Stimulated activated CD4-positive, alpha-beta T cell treated with anti-CD3 and anti-CD28 coated beads, Interleukin-4, amount 100 ng/mL, for 24 hours (primary cell): ENCODE measurements at places on chromosomes 11 and 22.

DNA sequence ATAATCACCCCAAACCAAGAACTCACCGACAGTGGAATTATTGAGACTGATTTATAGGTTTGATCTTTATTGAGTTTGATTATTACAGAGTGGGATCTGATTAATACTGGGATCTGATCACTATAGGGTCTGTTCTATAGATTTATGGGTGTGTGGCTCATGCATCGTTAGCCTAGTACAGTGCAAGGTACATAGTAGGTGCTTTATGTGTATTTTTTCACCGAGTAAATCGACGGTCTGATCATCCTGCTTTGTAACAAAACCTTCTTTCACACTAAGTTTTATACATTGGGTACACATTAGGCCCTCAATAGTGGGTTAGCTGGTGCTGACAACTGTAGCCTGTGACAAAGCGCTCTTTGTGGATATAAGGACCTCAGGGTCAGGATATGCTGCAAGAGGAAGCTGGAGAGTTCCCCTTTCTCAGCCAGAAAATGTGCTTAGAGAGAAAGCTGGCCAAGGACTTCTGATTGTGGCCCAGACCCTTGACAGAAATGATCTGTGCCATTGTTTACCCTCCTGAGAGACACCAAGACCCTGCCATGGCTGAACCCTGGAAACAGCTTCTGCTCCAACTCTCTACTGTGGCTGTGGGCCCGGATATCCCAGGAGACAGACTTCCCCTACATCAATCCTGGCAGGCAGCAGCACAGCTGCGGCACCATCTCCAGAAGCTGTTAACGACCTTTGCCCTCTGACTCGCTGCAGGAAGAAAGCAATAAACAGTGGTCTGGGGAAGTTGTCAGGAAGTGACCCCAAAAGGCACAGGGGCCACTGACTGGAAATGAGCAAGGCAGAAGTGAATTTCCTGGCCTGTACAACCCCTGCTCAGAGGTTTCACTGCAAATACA lies 16.1 kb upstream of the TPP1 start:
- no peak for DNase-seq

- DNase-seq: no peak
Measured at GRCh38 chr11:105538588-105538987, 71.3 kb upstream of the GRIA4 start.

DNA sequence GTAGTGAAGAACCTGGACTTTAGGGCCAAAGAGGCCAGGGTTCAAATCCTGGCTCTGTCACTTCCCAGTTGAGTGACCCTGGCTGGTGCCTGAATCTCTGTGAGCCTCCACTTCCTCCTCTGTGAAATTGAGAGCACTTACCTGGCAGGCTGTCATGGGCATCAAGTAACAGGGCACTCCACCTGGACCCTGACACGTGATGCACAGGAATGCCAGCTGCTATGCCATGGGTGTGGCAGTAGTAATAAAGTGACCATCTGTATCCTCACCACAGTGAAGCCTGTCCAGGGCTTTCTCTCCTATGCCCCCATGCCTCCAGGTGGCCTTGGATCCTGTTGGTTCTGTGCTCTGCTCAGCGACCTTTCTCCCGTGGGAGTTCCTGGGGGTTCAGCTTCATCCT lies 29.8 kb upstream of the PPP6R3 start:
- DNase-seq: no peak

DNA sequence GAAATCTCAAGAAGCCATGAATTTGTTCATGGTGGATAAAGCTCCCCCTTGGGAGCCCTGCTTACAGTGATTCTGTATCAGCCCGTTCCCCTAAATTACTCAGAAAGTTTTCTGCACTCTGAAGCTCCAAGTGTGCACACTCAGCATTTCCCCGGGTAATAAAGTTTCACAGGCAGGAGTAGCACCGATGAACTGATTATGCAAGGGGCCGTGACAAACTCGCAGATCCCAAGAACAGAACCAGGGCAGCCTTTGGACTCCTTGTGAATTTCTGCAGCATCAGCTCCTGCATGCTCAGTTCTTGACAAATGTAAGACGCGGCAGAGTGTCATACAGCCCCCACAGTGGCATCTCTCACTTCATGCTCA lies 73.5 kb downstream of the COMMD9 start:
- DNase-seq: no peak

GRCh38 chr22:23419171-23419570 lies 160.9 kb downstream of the IGLL1 start:
- DNase-seq: no peak

DNA sequence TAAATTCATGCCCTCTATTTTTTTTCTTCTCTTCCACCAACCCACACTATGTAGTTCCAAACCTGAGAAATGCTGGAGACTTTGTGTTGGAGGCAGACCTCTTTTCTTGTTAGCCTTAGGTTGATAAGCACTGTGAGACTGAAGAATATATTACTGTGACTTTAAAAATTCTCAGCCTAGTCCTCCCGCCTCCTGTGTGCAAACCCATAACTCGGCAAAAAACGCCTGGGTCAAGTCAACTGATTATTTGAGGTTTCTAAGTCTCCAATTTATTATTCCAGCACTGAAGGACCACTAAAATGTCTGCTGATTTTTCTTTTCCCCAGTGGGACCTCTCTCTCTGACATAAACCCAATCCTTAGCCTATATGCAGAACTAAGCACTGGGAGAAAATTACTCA lies 1946.0 kb upstream of the RAG2 start:
- no peak for DNase-seq

GRCh38 chr11:106176817-106177216 lies 99.4 kb downstream of the AASDHPPT start:
- DNase-seq: no peak

DNA sequence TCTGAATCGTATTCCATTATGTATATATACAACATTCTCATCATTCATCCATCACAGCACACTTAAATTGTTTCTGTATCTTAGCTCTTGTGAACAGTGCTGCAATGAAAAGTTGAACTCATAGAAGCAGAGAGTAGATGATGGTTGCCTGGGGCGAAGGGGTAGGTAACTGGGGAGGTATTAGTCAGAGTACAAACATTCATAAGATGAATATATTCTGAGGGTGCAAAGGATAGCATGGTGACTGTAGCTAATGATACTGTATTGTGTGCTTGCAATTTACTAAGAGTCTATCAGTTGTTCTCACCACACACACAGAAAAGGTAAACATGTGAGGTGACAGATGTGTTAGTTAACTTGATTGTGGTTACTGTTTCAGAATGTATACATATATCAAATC lies 12.6 kb upstream of the RFPL2 start:
- no peak for DNase-seq

- no peak for DNase-seq
Measured at GRCh38 chr11:71221821-71222220, 30.6 kb downstream of the SHANK2 start.

DNA sequence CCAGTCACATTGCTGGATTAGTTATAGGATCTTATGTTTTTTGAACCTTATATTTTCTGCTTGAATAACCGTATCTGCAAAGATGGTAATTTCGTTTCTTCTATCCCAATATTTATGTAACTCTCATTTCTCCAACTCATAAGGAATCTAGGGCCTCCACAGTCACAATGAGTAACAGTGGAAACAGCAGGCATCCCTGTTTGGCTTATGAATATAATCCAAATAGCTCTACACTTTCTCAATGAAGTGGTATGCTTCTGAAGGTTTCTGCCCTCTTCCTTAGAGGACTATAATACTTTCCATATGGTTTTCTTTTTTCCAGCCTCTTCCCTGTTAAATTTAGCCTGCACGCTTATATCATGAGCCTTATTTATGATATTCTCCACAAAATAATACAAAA lies 16.5 kb downstream of the ATP6V1E1 start:
- DNase-seq: no peak

DNA sequence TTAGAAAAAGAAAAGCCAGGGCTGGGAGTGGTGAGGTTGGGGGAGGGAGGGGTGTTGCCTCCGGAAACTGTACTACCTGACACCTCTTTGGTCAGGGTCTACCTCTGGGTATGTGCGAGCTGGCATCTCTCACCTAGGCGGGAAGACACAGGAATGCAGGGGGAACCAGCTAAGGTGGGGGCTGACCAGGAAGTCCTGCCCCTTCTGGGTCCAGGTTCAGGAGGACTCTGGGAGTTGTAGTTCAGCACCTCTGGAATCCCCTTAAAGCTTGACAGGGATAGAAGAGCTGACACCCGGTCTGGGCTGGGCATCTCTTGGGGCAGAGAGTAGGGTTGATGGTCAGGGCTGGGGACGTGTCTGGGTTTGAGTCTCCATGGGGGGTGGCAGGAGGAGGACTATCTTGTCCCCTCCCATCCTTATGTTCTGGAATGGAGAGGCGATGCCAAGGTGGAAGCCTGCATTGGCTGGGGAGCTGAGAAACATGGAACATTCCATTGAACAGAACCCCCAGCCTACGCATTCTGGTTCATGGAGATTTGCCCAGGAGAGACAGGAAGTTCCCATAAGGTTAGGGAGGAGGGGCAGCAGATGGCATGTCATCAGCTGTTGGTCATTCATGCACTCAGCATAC lies 2.1 kb upstream of the KIAA1671 start:
- DNase-seq: no peak

GRCh38 chr11:32586576-32587190 lies 3.1 kb downstream of the EIF3M start:
- DNase-seq: no peak

DNA sequence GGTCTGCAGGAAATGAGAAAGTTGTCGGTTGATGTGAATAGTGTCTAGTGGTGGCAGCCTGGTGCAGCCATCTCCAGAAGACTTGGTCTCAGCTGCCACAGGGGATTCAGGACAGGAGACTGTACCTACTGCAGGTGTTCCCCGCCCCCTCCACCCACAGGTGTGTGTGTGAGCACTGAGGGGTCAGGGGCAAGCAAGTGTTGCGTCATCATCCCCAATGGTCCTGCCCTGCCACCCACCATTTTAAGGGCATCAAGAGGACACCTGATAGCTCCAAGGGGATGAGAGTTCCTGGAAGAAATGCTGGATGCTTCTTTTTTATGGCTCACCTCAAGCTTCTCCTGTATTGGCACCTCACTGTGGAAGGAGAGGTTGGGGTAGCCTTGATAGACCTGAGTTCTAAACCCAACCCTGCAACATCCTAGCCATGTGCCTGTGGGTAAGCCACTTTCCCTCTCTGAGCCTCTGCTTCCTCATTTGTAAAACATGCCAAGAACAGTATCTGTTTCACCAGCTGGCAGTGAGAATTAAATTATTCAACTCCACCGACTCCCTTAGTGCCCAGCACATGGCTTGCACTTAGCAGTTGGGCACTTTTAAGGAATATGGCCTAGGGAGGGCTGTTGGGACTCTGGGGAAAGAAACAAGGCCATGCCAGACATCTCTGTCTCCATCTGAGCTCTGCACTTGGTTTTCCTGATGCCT lies 6.1 kb downstream of the C11orf91 start:
- DNase-seq: no peak

DNA sequence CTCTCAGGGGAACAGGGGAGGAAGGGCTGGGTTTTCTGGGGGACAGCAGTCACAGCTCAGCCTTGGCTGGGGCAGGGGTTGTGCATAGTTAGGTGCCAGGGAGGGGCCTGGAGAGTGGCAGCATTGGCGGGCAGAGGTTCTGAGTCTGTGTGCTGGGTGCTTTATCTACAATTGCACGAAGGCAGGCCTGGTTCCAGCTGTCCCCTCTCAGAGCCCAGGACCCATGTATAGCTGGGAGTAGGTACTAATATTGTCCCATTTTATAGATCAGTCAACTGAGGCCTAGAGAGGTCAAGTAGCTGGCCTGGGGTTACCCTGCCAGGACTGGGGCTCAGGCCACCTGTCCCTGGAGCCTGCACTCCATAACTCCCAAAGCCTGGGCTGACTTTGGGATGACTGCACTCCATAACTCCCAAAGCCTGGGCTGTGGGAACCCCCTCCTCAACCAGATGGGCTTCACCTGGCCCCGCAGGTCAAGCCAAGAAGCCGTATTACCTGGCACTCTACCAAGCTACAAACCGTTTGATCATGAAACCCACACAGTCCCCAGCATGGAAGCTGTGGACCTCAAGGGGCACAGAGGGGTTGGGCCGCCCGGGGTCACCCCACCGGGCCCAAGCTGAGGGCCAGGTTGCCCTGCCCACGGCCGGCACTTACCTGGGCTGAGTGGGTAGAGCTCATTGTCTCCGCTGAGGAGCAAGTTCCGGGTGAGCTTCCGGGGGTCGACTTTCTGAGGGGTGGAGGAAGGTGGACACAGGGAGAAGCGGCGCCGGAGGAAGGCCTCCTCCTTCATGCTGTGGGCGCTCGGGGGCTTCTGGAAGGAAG lies 36.5 kb downstream of the OSBPL5 start:
- DNase-seq: no peak

DNA sequence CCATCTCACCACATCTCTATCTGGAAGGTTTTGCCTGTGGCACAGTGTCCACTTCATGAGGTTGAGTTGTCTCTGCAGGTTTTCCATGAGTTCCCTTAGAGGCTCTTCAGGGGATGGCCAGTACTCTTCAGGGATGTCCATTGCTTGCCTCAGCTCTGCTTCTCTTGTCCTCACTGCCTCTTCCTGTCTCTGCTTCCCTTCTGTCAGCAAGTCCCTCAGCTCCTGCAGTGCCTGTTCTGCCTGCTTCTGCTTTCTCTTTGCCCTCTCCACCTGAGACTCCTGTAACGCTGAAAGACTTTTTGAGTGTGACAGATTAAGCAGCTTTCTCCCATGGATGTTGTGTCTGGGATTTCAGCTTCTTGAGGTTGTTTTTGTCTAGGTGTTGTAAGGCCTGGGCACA lies 38.2 kb upstream of the MRPL17 start:
- DNase-seq: no peak

DNA sequence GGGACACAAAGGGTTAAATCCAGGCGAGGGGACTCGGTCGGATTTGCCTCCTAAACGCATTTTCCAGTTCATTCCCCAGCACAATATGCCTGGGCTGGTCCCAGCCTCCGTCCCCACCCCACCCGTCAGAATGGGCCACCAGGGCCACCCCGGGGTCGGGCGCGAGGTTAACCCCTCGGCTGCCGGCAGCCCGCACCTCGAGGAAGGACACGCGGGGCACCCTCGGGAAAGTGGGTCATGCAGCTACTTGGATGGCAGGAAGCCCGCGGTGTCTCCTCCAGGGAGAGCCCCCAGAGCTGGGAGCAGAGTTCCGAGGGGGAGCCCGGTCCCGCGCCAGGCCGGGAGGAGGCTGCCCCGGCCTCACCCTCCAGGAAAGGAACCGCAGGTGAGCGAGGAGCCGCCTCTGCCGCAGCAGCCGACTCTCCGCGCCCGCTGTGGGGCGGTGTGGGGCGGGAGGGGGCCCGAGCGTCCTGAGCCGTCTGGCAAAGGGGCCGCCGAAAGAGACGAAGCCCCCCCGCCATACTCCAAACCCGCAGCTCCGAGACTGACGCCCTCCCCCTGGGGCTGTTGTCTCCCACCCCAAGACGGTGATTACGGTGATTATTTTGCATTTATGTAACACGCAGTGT lies 1.4 kb downstream of the NECTIN1 start:
- no peak for DNase-seq
